ENCODE measurements at places on chromosomes 13 and 19.

DNA sequence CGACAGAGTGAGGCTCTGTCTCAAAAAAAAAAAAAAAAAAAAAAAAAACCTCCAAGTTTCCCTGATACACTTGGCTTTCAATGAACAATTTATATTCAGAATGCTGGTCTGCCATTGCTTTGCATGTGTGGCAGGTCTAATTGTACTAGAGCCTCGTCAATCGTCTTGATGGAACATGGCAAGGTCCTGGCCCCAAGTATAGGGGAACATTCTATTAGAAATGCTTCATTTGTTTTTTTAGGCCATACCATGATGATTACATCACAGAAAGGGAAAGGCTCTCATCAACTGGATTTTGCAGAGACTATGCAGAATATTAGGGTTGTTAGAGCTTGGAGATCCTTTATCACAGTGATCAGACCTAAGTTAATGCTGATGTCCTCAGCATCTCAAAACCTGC, 28.0 kb downstream of the SPRY2 start:
- DNase-seq, result no peak

DNA sequence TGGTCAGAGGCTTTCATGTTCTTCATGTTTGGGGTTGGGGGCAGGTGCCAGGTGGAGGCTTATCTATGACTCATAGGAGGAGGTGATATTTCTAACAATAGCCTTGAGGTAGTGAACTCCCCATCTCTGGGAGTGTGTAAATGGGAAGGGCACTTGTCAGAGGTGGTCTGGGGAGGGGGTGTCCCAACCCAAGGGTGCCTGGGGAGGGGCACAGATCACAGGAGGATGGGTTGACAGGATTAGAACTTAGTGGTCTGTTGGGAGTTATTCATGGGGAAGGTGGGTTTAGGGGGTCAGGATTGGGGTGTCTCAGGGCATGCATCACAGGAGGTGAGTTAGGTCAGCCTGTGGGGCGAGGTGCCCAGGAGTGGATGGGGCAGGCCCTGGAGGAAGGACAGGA, 1.6 kb downstream of the ACTL9 start:
- no peak for DNase-seq

DNA sequence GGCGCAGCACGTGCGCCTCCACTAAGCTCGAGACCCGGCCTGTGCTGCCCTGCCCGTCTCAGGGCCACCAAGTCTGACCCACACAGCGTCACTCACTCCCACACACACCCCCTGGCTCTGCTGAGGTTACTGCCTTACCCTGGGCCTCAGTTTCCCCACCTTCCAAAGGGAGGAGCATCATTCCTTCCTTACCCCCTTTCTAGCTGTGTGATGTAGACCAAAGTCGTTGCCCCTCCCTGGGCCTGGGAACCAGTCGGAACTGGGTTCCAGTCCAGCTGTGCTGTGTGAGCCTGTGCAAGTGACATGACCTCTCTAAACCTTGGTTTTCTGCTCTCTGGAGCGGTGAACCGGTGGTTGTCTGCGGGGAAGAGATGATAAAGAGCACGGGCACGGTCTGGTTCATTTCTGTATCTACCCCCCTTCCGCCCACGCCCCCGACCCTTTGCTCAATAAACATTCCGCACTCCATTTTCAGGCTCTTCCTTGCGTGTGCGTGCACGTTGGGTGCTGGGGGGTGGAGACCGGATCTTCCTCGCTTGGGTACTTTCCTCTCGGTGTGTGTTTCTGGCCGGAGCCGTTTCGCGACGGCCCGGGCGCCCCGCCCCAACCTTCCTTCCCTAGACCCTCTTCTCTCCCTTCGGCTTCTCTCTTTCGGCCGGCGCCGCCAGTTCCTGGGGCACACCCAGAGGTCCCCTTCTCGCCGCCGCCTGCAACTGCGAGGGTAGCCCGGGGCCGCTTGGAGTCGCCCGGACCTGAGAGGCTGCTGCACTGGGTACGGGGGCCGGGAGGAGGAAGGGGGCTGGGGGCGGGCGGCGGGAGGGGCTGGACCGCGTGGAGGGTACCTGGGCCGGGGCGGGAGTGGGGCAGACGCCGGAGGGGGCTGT, at the start of gene ZNF581:
Gene ZNF581, plus strand, starts transcription at position 647 of the 884 bp plus-strand sequence. CDS start 923 bp downstream, outside the sequence.
- DNase-seq, result peak; percentile 91

GRCh38 chr19:29609636-29610035, 3.6 kb downstream of the POP4 start:
- DNase-seq, result no peak

DNA sequence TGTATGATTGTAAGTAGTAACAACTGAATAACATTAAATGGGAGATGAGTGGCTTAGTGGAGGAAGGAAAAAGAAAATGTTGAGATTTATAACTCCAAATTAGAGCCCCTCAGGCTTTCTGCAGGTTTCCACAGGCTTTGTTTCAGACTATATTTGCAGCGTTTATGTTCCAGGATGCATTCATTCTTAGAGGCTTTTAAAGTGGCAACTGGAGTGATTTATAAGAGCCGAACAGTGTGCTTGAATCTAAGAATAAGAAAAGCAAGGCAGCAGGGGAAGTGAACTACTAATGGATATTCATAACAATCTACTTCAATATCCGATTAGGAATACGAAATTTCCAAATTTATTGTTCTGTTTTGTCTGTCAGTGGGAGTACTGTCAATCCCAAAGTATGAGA, 91.0 kb downstream of the UFM1 start:
- no peak for DNase-seq

- no peak for DNase-seq
Measured at GRCh38 chr19:42250666-42251531, 4.0 kb downstream of the ERF start.

- no peak for DNase-seq
Measured at GRCh38 chr19:47631681-47632446, 22.9 kb downstream of the BICRA start.

DNA sequence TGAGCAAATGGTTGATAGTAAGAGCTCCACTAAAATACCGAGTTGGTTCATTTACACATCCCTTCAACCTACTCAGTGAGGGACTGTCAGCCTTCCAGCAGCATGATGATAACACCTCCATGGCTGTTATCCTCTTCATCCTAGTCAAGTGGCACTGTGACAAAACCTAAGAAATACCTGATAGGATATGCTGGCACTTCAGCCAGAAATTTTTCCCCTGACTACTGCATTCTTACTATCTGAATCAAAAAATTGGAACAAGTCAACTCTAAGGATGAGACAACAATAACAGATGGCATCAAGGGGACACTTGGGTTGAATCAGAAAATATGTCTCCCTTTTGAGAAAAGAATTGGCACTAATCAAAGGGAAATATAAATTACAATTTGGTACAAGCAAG, 193.9 kb downstream of the KCTD12 start:
- DNase-seq, result no peak

- DNase-seq, result no peak
Measured at GRCh38 chr13:91904597-91904996, 506.2 kb downstream of the GPC5 start.

DNA sequence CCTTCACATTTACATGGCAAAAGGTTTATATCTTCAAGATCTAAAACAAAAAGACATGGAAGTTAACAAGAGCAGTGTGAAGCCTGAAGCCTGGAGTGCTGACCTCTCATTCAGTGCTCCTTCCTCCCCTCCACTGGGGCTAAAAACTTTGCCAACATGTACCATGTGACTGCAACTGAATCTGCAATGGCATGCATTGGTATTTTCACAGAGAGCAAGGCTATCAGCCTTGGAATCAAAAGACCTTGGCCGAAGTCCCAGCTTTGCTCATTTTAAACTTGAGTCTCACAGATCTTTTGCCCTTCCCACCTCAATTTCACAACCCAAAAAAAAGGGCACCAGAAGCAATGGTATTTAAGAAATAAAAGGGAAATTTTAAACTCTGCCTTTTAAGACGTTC, 325.1 kb downstream of the DCT start:
- no peak for DNase-seq

GRCh38 chr13:46507981-46508380, 45.0 kb upstream of the LRCH1 start:
- no peak for DNase-seq

DNA sequence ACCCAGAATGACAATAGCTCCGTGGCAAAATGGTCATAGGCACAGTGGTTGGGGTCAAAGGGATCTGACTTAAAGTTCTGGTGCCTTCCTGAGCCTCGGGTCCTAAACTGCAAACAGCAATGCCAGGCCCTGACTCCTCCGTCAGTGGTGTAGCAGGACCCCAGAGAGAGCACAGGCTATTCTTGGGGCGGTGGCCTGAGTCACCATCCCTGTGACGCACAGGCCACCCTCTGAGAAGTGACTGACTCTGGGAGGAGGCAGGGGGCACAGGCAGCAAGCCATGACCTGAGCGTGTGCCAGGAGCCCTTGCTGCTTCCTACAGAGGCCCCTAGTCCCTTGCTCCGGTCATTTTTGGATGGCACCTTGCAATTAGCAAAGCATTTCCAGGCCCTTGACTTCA, 18.7 kb downstream of the PLVAP start:
- DNase-seq, result no peak

DNA sequence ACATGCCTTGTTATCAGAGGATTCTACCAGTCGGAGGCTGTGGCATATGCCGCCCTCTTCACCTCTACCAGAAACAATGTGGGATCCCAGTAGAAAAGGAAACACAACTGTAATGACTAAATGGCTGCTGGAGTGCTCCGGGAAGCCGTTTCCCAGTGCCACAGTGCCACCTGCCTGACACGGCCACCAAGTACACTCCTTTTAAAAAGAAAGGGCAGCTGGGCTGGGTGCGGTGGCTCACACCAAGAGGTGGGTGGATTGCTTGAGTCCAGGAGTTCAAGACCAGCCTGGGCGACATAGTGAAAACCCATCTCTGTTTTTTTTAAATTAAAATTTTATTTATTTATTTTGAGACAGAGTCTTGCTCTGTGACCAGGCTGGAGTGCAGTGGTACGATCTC, 67.3 kb downstream of the TRPM4 start:
- peak; percentile 47 for DNase-seq

DNA sequence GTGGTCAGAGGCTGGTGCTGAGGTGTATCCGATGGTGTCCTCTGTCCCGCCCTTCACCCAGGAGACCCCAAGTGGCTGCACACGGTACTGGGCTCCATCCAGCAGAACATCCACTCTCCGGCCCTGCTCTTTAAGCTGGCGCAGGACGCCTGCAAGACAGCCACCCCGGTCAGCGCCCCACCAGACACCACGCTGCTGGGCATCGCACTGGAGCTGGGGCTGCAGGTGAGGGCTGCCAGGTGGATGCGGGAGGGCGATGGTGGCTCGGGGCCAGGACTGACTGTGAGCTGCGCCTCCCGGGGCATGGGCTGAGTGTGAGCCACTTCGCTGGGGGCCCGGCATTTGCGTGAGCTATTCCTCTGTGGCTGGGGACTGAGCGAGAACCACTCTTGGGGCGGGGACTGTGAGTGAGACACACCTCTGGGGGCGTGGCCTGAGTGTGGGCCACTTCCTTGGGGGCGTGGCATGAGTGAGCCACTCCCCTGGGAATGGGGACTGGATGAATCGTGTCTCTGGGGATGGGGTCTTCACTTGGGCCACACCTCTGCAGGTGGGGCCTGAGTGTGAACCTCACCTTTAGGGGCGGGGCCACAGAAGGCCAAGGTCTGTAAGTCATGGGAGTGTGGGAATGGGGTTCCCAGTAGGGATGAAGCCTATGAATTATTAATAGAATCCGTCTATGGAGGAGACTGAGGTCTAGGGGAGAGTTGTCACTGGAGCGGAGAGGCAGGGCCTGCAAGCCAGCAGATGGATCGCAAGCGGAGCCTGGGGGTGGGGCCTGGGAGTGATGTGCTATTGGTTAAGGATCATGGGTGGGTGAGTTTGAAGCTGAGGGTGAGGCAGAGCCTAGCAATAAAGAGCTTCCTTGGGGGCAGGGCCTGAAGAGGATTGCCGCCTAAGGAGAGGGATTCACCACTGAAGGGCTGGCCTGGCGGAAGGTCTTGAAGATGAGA, 30.5 kb downstream of the ZSWIM4 start:
- no peak for DNase-seq

GRCh38 chr19:43610493-43610892, 1.4 kb upstream of the SRRM5 start:
- DNase-seq, result no peak

DNA sequence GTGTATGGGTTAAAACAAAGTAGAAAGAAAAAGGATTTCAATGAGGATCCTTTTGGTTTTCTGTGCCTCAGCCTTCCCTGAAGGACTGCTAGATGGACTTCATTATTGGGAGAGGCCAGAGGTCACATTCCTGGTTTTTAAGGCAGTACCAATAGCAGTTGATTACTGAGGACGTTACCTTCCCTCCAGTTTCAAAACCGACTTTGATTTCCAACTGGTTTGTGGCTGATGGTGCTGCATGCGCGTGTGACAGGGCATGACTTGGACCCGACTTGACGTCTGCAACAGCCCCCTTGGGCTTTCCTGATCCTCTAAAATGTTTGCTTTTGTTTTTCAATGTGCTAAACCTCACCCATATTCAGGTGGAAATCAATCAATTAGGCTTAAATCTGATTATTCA, 314.3 kb upstream of the ARGLU1 start:
- DNase-seq, result no peak

GRCh38 chr13:64180756-64181155, 2765.1 kb upstream of the PCDH20 start:
- DNase-seq, result no peak

DNA sequence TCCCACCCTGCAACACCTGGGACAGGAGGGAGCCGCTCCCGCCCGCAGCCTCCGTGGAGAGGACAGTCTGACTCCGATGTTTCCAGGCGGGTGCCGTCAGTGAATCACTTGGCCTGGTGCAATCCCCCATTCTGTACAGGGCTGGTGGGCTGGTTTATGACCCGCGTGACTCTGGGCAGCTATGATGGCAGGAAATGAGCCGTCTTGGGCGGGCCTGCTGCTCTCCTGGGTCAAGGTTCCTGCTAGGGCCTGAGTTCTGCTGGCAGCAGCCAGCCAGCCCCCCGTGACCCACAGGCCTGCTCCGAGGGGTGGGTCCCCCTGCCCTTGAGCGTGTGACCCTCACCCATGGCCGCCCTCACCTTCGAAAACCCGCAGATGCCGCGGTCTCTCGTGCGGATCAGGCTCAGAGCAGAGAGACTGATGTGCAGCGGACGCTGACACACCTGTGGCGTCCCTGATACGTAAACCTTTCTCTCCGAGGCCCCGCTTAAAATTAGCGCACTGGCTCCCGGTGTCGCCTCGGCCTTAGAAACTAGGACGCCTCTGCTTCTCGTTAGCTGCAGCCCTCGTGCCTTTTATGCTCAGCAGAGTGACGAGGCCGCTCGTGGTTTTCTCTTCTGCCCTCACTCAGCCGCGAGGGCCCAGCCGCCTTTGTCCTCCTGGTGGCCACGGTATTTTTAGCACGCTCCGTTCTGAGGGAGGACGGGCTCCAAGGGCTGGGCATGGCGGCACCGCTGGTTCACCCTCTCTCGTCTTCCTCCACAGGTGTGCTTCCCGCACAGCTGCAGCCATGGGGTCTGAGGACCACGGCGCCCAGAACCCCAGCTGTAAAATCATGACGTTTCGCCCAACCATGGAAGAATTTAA, 63.4 kb downstream of the KDM4B start:
- DNase-seq, result no peak

GRCh38 chr19:40235238-40236025, 8.9 kb upstream of the CCNP start:
- DNase-seq, result no peak

- no peak for DNase-seq
Measured at GRCh38 chr13:62482351-62482750, 1066.7 kb upstream of the PCDH20 start.

- no peak for DNase-seq
Measured at GRCh38 chr19:30085394-30085793, 143.4 kb downstream of the URI1 start.
